ENCODE measurements at places on chromosomes 2 and 18.

- no peak for DNase-seq
Measured at GRCh38 chr2:39618736-39619135, 47.0 kb upstream of the TMEM178A start.

GRCh38 chr2:172101821-172102390, 794 bp downstream of the DLX2 start:
- no peak for DNase-seq

DNA sequence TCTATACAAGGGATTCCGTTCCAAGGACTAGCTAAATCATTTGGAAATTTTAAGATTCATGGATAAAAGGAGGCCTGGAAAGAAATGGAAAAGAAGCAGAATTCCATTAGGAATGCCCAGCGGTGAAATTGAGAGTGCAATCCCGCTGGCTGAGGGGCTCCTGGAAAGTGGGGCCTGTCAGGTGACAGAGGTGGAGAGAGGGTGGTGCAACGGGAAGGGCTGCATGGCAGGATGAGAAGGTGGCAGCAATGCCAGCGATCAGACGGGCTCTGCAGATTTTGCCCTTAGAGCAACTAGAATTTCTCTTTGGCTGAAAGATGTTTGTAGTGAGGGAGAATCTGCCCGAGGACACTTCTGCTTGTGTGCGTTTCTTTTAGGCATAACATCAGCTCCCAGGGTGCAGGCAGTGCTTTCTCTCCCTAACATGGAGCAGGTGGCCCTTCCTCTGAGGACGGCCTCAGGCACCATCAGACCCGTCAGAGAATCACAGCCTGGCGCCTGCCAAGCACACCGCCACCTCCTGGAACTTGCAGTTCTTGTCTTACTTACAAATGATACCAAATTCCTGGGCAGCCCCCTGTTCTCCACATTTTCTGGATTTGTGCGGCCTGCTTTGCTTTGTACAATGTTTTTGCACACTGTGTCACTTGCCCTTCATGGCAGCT, 261.6 kb downstream of the NDUFA10 start:
- DNase-seq, result no peak

DNA sequence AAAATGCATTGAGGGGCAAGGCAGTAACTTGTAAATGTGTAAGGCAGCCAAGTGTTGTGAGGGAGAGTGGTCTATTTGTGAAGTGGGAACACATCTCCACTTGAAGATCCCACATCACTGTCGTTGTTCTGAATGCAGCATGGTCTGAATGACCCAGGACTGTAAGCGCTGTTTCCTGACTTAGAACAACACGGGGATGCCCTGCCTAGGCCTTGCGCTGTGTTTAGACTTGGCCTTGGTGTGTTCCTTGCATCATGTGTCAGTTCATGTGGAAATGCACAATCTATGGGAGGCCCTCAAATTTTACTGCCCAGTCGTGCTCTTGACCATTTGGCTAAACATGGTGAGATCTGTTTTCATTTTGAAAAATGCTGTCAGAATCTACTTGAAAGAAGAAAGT, 205.1 kb downstream of the SOX11 start:
- DNase-seq, result no peak

DNA sequence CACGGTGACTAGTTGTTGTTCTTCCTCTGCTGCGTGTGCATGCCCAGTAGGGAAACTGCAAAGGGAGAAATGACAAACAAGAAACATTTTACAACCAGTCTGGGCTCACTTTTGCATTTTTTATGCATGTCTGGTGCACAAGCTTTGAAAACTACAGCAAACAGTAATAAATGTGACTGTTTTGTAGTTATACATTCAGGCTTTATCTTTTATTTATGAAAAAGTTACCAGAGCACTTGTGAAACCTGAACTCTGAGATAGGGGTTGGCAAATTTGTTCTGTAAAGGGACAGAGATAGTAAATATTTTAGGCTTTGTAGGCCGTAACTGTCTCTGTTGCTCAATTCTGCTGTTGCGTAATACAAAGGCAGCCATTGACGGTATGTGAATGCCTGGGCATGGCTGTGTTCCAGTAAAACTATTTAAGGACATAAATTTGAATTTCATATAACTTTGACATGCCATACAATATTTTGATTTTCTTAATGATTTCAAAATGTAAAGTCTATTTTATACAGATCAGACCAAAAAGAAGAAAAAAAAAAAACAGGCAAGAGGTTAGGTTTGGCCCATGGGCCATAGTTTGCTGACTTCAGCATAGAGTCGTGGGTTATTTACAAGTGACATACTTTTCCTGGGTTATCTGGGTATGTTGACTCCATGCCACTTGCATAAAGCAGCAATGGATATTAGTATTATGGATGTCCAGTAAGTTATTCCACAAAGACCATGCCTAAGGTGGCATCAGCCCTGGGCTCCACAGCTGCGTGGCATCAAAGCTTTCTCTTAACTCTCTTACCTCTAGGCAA, 53.6 kb upstream of the EML6 start:
- no peak for DNase-seq

GRCh38 chr18:78046631-78047030, 797.0 kb downstream of the GALR1 start:
- DNase-seq, result no peak

DNA sequence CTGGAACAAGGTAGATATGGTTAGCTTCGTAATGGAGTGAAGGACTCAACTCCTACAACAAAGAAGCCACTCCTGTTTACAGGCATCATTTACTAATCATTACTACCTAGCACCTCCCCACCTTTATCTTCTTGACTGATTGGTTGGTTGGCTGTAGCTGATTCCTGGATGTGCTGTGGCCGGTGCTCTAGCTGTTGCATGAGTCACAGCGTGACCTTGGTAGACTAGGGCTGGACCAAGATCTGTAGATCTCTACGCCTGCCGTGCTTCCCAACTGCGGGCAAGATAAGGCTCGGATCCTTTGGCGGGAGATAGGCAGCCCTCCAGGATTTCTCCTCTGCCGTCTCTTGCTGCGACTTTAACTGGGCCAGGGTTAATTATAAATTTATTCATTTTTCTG, 194.3 kb upstream of the SOX11 start:
- DNase-seq, result no peak
